ENCODE measurements at places on chromosomes 3 and 15.

DNA sequence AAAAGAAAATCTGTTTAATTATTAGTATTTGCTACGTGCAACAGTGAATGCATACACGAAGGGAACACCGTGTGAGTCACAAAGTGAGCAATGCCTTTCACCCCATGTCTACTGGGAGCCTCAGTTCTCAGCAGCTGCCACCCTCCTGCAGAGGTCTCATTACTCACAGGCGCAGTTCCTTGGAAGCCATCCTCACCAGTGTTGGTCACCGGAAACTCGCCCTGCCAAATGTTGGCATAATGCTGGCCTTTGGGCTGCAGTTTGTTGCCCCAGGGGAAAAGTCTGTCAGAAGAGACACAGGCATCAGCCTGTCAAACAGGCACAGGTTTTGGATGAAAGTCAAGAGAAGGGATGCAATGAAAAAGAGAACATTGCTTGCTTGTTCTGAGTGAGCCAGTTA lies 50.1 kb downstream of the SUMF1 start:
- no peak for DNase-seq

DNA sequence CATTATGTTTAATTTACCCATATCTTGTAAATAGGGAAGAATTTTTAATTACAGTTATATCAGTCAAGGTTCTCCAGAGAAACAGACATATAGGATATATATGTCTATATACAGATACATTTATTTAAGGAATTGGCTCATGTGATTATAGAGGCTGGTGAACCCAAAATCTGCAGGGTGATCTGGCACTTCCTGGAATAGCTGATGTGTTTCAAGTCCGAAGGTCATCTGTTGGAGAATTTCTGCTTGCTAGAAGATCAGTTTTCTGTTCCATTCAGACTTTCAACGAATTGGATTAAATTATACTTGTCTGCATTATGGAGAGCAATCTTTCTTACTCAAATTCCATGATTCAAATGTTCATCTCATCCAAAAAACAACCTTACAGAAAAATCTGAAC lies 694.6 kb upstream of the DPPA4 start:
- no peak for DNase-seq

DNA sequence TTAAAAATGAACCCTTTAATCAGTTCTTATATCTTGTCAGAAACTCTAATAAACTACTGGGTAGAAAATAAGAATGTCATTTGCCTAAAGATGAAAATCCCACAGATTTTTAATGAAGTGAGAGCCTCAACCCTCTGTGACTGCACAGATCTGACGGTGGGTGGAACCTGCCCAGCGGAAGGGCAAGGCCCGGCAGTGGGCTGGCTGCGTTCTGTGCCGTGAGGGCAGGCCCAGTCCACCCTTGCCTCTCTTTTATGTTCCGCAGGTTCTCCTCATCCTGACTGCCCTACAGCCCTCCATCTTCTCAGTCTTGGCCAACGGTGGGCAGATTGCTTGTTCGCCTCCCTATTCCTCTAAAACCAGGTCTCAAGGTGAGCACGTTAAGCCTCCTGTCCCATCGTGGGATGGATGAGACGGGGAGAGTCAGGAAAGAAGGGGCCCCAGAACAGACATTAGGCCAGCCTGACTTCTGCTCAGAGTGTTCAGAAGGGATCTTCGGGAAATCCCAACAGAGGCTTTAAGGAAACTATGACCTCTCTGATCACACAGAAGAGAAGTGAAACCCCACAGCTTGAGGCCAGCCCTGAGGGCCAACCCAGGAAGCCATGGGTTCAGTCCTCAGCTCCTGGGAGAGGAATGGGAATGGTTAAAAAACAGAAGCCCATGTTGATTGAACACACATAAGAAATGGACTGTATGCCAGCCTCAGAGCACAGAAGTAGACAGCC lies 16.0 kb downstream of the SLC51A start:
- no peak for DNase-seq

- DNase-seq = no peak
Observed at GRCh38 chr15:42836251-42836650, 84.3 kb downstream of the TTBK2 start.

DNA sequence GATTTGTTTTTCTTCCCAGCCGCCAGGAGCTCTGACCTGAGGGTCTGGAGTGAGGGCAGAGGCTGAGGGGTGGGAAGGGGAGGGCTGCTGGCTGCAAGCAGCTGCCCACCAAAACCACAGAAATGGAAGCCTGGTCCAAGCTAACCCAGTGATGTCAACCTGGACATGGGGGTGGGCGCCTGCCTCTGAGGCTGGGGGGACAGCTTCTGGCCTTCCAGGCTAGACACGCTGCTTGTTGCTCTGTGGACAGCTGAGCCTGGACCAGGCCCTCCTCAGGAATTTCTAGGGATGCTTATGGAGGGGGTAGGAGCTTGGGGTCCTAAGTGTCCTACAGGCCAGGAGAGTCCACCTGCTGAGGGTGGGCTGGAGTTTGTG lies 21.4 kb downstream of the PSTPIP1 start:
- DNase-seq = no peak

DNA sequence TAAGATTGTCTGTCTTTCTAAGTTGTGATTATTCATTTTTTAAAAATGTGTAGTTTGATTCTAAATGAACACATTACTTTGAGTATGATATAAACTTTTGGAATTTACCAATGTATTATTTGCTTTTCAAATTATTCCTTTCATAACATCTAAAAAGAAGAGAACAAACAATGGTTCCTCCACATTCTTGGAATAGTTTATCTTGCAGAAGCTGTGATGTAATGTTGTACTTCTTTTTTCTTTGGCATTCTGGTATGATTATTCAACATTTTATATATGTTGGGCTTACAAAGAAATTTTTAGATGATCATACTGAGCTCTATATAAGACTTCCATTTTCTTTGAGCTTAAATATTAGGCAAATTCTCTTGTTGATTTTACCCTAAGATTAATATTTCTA lies 419.2 kb downstream of the DIPK2A start:
- no peak for DNase-seq

- DNase-seq = no peak
Observed at GRCh38 chr3:165854696-165855095, 17.5 kb upstream of the BCHE start.

- DNase-seq = no peak
Observed at GRCh38 chr15:68999091-68999490, 15.4 kb upstream of the NOX5 start.

GRCh38 chr15:42502477-42502876 lies 7.0 kb downstream of the SNAP23 start:
- DNase-seq = no peak

- DNase-seq = no peak
Observed at GRCh38 chr15:39830166-39830565, 47.5 kb upstream of the FSIP1 start.

DNA sequence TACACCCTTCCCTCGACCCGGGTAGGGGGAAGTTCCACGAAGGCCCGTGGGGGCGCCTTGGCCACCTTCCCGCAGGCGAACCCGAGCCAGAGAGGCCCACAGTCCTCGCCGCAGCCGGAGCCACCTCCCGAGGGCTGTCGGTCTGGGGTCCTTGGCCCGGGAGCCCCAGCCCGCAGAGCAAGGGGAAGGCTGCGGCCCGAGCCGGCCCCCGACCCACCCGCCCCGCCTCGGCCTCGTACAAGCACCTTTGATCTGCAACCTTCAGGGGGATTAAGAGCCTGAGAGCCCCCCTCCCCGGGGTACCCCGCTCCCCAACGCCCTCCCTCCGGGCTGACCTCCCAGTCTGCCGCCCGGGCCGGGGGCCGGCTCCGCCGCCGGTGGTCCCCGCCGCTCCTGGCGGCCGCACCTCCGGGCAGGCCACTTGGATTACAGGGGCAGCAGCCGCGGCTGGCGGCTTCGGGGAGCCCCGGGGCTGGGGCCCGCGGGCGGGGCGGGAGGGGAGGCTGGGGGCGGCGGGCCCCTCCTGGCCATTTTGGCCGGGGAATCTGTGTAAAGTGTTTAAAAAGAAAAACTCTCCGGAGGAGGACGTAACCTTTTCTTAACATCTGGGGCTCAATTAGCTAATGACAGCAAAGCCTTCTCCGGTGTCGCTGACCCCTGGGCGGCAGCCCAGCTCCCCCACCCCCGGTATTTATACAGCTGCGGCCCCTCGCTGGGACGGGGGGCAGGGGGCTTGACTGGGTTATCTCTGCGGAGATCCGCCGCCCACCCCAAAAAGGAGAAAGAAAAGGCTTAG lies 40.2 kb downstream of the EPHB3 start:
- DNase-seq = no peak

GRCh38 chr3:20395692-20396091 lies 209.7 kb upstream of the SGO1 start:
- no peak for DNase-seq

DNA sequence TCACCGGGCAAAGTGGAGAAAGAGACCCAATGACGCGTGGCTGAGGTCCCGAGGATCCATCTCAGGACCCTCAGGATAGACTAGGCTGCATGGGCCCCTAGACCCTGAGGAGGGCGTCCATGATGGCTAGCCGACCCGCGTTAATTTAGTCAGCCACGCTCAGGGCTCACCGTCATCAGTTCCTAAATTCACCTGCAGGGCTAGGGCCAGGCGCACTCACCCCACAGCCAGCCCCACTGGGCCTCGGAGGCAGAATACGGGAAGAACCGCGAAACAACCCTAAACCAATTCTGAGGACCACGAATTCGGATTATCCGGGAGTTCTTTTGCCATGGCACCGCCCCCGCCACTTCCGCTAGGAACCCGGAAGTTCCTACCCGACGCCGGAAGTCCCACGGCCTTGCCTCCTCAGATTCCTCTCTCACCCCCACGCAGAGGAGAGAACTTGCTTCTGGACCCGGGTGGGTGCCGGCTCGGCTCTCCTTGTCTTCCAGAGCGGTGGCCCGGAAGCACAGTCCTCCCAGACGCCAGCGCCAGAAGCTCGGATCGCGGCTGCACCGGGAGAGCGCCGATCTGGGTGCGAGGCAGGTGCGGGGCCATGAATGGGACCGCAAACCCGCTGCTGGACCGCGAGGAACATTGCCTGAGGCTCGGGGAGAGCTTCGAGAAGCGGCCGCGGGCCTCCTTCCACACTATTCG lies at the start of the genes EAF1 and METTL6:
EAF1 (plus strand) TSS at position 417 of the 699 bp plus-strand sequence; CDS start at position 599, 182 bp downstream.
METTL6 (minus strand) TSS at position 363 of the 699 bp plus-strand sequence. CDS start 1,033 bp downstream, outside the sequence.
- peak; percentile 91 for DNase-seq

DNA sequence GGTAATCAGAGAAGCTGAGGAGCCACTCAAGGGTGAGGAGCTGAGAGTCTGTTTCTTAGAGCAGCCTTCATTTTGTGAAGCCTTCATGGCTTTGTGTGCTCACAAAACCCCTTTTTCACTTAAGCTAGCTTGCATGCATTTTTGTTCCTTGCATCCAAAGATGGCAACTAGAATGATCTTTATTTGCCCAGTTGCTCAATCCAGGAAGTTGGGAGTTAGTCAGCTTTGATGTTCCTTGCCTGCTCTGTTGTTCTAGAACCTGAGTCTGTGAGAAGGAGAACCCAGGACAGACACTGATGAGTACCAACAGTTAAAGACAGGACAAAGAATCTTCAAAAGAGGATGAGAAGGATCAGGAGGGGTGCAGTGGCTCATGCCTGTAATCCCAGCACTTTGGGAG lies 81.8 kb downstream of the IL20RB start:
- DNase-seq = no peak

- no peak for DNase-seq
Observed at GRCh38 chr3:35439663-35440062, 199.7 kb upstream of the ARPP21 start.

DNA sequence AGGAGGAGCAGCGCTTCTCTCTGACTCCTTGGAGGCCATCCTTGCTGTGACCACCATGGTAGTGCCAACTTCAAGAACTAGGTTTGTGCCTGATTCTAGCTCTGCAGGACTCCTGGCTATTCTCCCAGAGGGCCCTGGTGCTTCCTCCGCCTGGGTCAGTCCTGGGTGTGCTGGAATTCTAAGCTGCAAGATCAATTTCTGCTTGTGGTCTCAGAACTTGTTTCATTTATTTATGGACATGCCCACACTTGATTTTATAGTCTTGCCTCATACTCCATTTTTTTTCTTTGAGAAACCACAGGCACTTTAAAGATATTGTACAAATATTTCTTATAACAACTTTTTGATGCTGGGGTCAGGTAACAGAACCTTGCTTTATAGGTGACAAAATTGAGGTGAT lies 87.6 kb downstream of the PDCD6IP start:
- DNase-seq = no peak

DNA sequence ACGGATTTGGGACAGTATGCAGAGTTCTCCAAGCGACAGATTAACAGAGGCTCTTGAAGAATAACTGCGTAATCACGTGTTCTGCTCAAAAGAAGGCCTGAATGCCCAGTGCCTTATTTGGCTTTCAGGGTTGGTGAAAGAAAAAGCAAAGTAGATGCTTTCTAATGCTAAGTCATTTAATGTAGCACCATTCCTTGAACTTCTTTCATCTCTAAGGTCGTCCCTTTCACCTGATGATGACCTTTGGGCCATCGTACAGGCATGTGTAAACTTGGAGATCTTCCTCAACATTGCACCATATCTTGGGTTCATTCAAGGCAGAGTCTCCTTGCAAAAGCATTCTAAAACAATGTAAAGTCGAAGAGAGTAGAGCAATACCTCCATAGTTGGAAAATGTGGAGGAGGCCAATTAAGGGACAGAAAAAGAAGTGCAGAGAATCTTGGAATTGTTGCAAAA lies 48.9 kb downstream of the TMEM44 start:
- DNase-seq = no peak

GRCh38 chr3:193078996-193079753 lies 161.5 kb upstream of the MB21D2 start:
- DNase-seq = no peak

- DNase-seq = peak; percentile 56
Observed at GRCh38 chr15:90191794-90192509, 9.2 kb upstream of the SEMA4B start.

- DNase-seq = no peak
Observed at GRCh38 chr15:98113327-98113726, 152.8 kb downstream of the ARRDC4 start.

DNA sequence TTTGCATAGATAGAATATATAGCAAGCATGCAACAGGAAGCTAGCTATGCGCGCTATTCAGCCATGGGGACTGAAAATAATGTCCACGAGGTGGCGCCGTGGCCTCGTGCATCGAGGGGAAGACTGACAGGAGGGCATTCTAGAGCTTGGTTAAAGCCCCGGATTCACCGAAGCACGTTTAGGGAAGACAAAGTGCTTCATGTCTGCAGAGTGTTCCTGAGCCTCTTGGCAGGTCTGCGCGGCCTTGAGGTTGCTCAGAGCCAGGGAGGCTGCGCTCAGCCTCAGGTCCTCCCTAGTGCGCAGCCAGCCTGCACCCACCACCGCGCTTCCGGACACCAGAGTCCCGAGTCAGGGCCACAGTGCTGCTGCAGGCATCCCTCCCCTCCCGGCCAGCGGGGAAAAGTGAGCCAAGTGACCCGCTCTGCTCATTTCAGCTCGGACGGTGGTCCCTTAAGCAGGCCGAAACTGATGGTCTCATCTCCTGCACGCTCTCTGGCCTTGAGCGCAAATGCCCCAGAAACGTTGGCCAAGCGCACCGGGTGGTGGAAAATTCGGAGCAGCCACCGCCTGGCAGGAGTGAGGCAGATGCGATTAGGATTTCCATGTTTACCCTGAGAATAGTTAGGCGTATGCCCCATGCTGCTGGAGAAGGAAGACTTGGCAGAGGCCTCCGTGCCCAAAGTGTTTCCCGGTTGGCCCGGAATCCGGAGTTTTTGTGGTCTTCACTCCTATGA lies 24.8 kb downstream of the GABRA5 start:
- DNase-seq = peak; percentile 63

- DNase-seq = no peak
Observed at GRCh38 chr15:67157521-67158252, 92.3 kb downstream of the SMAD3 start.

GRCh38 chr15:27324886-27325615 lies 354.1 kb downstream of the GABRG3 start:
- no peak for DNase-seq

All from activated naive CD4-positive, alpha-beta T cell treated with anti-CD3 and anti-CD28 coated beads, Interleukin-2, amount 10 ng/mL, durations not matched to agents 7 days and 5 days (primary cell).